Right renal pelvis (tissue), 4 donors: ENCODE measurements at places on chromosomes 1 and 21. TPM values are rescaled to one million over a fixed set of nuclear protein-coding genes. Genes with fewer than 3 reads are reported as not detected.

- DNase-seq, result no peak
Measured at GRCh38 chr1:6612641-6613360, 730 bp upstream of the PHF13 start.

DNA sequence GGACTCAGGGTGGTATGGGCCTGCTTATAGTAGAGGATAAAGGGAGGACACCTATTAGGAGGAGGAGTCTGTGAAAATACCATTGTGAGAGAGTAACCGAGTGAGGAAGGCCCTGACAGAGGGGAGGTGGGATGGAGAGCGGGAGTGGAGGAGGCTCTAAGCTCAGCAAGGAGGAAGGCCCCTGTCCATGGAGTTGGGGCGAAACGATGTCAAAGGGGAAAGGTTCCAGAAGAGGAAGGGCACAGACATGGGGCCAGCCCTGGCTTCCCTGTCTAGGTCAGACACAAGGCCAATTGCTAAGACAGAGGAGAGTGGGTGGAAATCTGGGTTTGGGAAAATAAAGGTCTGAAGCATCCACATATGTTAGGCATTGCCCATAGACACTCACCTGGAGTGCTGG is 44.2 kb downstream of the ELK4 start:
- DNase-seq, result no peak

- no peak for DNase-seq
Measured at GRCh38 chr1:185850366-185850765, 116.2 kb downstream of the HMCN1 start.

HMGN2 gene
- 1,213 TPM for polyA plus RNA-seq
